Common myeloid progenitor, CD34-positive (primary cell): ENCODE measurements at places on chromosomes 1 and 21.

DNA sequence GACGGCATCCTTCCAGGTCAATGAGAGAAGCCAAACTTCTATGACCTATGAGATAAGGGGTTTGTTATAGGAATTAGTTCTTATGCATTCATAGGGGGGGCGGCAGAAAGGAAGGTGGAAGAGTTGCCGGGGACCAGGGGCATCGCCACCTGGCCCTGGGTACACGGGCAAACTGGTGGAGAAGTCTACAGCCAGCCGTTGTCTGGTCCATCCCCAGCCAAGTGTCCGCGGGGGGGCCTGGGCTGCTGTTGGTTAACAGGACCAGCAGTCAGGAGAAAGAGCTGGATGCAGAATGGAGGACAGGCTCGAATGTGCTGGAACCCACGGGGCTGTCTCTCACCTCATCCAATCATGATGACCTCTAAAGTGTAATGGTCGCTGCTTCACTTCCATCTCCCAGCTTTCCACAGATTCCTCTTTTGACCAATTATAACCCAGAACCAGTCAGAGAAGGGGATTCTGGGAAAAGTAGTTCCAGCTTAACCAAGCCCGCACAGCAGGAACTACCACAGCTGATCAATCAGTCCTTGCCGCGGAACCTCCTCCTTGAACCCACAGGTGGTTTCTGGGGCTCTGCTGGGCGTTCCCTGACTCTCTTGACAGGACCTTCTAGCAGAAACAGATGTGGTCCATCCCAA, 17.8 kb downstream of the TMEM51 start:
- DNase-seq = no peak

DNA sequence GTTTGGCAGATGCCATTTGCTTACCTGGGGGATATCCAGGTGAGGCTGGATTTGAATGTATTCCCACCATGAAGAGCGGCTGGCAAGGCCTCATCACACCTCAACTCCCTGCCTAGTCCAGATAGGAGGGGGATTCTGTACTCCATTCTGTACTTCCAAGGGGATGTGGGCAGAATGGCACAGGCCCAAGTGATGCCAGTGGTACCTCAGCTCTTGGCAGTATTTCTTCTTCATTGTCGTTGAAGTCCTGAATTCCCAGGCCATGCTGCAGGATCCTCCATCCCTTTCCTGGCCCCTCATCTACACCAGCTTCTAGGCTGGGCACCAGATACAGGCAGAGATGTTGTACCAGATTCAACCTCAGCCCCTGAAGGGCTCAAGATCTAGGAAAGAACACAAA, 47.9 kb downstream of the KLHDC7A start:
- DNase-seq = no peak

DNA sequence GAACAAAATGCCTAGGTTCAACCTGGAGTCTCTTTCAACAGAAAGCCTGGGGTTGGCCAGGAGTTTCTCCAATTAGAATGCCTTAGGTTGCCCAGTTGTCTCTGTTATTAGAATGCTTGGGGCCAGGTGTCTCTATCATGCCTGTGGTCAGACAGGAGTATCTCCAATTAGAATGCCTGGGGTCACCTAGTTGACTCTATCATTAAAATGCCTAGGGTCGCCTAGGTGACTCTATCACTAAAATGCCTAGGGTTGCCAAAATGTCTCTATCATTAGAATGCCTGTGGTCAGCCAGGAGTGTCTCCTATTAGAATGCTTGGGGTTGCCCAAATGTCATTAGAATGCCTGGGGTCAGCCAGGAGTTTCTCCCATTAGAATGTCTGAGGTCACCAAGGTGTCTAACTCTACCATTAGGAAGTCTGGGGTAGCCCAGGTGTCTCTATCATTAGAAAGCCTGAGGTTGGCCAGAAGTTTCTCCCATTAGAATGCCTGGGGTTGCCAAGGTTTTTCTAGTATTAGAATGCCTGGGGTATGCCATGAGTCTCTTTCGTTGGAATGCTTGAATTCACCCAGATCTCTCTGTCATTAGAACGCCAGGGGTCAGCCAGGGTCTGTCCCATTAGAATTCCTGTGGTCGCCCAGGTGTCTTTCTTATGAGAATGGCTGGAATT, 57.9 kb downstream of the RNF187 start:
- DNase-seq = no peak

DNA sequence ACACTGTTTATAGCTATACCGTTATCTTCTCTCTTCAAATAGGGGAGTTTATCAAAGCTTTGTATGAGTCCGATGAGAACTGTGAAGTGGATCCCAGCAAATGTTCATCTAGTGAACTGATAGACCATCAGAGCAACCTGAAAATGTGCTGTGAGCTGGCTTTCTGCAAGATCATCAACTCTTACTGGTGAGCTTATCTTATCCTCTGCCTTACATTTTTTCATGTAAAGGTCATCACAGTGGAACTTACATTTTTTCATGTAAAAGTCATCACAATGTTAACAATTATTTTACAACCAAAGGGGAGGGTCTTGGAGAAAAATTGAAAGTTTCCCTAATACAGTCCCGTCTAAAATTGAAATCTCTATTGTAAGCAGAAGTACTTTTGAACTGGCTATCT, 45.2 kb downstream of the CLEC20A start:
- no peak for DNase-seq

- peak; percentile 40 for DNase-seq
Measured at GRCh38 chr1:157155658-157156057, 17.5 kb upstream of the ETV3 start.

- no peak for DNase-seq
Measured at GRCh38 chr1:109760581-109761226, 3.0 kb downstream of the EPS8L3 start.
